Putamen (tissue), 1 donor: ENCODE measurements at places on chromosomes 13 and 19.

DNA sequence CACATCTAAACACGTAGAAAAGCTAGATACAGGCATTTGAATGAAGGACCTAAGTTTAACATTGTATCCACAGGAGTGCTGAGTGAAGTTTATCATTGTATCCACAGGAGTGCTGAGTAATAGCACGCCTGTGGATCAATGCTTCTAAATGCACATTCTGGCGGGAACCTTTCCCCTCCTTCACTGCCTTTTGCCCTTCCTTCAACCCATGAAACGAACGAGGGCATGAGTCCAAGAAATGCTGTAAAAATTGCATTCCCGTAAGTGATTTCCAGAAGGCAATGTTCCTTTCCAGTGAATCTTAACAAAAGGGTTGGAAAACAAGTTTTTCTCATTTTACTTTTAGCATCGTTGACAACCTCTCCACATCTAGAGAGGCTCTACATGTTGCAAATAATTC, 88.1 kb downstream of the ZDHHC20 start:
- DNase-seq: no peak

DNA sequence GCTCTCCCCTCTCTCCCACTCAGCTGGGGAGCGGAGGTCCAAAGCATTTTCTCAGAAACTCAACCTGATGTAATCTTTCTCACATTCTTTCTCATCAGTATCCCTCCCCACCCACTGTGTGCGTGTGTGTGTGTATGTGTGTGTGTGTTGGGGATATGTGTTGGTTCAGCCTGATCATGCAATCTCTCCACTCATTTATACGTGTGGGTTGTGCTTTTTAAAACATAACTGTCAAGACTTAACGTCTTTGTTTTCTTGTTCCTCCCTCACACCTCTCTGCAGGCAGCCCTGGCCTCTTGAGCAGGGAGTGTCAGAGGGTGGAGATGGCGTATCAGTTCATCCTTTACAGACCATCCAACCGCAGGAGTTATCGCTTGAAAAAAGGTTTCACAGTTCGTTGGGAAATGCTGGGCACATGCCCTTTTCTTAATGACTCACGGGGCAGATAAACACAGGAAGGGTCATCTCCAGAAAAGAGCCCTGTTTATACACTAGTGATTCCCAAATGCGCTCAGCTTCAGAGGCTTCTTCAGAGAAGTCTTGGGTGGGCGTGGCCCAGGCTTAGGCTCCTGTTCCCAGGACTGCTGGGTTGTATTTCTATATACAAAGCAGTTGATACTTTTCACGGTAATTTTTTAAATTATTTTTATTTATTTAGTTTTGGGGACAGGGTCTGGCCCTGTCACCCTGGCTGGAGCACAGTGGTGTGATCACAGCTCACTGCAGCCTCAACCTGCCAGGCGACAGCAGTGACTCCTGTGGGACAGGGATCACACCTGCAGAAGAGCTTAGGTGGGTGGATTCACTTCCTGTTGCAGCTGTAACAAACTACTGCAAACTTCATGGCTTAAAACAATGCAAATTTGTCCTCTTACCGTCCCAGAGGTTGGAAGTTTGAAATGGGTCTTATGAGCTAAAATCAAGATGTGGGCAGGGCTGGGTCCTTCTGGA, 60.3 kb downstream of the CCDC70 start:
- no peak for DNase-seq

- DNase-seq: no peak
Observed at GRCh38 chr19:1811472-1811894, 593 bp downstream of the ATP8B3 start.

GRCh38 chr19:12578641-12579040, 27.4 kb upstream of the ZNF564 start:
- DNase-seq: no peak

GRCh38 chr13:55669051-55669450, 1471.7 kb upstream of the PRR20A start:
- no peak for DNase-seq

DNA sequence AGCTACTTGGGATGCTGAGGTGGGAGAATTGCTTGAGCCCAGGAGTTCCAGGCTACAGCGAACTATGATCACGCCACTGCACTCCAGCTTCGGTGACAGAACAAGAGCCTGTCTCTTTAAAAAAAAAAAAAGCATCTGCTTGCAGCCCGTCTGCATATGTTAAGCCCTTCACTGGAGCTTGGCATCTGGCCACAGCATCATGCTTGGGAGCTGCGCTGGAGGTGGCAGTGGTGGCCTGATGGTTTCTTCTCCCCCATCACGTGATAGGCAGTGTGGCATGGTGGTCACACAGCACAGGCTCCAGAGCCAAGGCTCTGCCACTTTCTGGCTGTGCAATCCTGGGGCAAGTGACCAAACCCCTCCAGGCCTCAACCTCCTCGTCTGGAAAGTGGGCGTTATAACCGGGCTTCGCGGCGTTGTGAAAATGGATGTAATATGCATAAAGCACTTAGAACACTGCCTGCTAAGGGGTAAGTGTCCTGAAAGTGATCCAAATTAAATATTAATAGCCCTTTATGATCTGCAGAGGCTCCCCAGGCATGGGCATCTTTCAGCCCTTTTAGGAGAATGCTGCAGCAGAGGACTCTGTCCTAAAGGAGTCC, 24.4 kb downstream of the MARK4 start:
- no peak for DNase-seq

- no peak for DNase-seq
Observed at GRCh38 chr13:48142436-48142835, 47.5 kb upstream of the MED4 start.

- DNase-seq: no peak
Observed at GRCh38 chr13:51283371-51283770, 56.1 kb upstream of the SERPINE3 start.

- no peak for DNase-seq
Observed at GRCh38 chr13:30654430-30654829, 36.7 kb downstream of the USPL1 start.

DNA sequence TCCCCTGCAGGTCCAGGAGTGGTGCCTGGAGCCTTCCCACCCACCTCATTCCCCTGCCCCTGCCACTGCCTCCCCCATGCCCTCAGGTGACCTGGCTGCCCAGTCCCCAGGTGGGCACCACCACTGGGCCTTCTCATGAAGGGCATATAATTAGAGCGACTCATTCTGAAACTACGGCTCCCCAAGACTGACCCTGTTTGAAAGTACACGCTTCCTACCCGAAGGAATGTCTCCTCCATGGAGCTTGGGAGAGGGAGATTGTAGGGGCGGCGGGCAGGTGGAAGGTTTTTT, 52.6 kb downstream of the GPR12 start:
- DNase-seq: no peak

GRCh38 chr13:84741253-84741652, 859.0 kb upstream of the SLITRK1 start:
- no peak for DNase-seq

GRCh38 chr13:76293346-76293745, 592.9 kb downstream of the KCTD12 start:
- no peak for DNase-seq

- no peak for DNase-seq
Observed at GRCh38 chr13:42660333-42660965, 86.5 kb downstream of the TNFSF11 start.

- DNase-seq: no peak
Observed at GRCh38 chr13:110334256-110334655, 27.2 kb downstream of the COL4A2 start.

GRCh38 chr13:37106642-37107041, 1.2 kb upstream of the CSNK1A1L start:
- no peak for DNase-seq

DNA sequence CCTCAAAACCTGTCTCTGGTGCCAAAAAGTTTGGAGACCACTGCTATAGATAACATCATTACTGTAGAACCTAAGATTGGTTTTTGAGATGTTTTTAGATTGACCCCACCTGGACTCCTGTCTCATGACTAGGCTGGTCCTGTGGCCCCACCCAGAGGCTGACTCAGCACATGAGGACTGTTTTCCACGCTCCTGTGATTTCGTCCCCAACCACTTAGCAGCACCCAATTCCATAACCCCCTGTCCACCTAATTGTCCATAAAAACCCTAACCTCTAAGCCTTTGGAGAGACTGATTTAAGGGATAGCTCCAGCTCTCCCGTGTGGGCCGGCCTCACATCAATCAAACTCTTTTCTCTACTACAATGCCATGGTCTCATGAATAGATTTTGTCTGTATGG, 25.6 kb upstream of the GAS6 start:
- DNase-seq: no peak

DNA sequence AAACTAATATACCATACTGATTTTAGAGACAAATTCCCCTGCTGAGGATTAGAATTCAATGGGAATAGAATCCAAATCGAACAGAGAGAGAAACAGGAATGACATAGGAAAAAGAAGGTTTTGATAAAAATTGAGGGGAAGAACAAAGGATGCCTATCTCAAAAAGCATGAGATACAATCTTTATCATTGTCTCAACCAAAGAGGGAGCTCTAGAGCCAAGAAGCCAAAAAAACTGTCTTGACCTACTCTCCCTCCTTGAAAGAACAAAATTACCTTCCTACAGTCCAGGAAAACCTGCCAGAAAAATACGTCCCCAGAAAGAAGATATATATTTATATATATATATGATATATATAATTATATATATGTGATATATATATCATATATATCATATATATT, 39.2 kb upstream of the MIR17HG start:
- no peak for DNase-seq

DNA sequence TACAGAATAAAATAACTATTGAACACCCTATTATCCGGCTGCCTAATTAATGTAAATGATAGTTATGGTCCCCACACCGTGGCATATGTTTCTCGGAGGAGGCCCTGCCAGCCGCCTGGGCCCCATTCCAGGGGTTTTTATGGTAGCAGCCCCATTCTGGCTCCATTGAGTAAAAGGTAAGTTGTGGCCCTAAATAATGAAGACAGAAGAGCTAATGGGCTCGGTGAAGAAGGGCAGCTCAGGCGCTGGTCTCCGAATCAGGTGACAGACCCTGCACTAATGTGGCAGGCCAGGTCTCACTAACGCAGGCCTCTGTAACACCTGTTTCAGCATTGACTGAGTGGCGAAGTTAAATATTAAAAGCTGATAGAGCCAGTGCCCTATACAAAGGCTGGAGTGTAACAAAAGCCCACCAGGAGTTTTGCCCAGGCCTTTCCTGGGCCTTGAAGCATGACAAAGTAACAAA, 19.1 kb downstream of the POP4 start:
- no peak for DNase-seq

DNA sequence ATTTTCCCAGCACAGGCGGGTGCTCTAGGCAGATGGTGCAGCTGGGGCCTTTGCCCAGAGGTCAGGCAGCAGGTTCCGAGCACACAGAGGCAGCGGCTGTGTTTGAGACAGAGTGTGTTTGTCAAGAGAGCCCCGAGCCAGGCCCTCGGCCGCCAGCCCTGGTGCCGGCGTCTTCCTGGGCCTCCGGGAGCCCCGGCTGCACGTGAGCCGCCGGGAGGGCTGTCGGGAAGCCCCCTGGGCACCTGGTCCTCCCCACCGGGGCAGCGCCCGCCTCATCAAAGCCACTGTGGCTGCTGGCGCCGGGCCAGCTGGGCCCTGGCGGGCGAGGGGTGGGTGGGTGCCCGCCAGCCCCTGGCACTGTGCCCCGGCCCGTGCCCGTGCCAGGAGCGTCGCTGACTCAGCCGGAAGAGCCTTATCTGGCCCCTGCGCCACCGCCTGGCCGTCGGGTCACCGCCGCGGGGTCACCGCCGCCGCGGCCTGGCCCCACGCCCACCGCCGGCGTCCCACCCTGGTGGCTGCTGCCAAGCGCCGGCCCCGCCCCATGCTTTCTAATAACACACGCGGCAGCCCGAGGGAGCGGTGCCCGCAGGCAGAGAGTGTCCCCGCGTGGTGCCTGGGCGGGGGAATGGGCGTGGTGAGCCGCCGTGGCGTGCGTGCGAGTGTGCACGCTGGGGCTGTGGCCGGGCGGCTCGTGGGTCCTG, 14.9 kb downstream of the ARID3A start:
- DNase-seq: peak; percentile 70

- no peak for DNase-seq
Observed at GRCh38 chr13:97849305-97849704, 104.2 kb upstream of the IPO5 start.

DNA sequence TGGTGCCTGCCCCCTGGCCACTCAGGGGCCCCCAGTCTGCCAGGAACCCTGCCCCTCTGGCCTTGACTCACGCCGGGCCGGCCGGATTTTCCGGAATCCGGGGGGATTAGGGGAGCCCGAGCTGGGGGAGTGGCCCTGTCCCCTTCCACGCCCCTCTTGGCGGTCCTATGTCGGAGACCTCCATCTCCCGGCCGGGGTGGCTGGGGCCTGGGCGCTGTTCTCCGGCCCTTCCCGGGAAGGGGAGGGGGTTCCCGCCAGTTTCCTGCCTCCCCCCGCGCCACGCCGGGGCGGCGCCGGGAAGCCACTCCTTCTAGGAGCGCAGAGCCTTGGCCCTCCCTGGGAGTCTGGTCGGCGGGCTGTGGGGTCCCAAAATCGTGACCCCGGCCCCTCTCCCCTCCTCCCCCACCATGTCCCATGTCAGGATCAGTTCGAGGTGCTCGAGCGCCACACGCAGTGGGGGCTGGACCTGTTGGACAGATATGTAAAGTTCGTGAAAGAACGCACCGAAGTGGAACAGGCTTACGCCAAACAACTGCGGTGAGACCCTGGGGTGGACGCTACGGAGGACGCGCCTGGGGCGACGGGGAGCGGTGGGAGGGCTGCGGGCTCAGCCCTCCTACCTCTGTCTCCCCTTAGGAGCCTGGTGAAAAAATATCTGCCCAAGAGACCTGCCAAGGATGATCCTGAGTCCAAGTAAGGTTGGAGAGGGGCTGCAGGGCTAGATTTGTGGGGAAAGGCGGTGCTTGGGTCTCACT, 1.3 kb downstream of the TRIP10 start:
- DNase-seq: no peak

DNA sequence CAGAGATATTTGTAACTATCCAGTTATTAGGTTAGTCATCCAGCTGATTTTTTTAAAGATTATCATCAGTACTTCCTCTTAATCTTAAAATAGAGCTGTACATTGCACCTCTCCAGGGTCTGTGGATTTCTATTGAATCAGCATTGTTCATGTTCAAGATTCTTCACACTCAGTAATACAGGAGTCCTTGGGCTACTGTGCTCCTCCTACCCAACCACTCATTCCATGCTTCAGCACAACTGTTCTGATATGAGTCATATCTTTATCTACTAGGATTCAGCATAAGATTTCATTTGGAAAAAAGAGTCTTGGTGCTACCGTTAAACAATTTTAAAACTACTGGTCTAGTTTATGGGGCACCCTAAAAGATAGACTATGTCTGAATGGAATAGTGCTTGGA, 357.8 kb downstream of the DCT start:
- no peak for DNase-seq

DNA sequence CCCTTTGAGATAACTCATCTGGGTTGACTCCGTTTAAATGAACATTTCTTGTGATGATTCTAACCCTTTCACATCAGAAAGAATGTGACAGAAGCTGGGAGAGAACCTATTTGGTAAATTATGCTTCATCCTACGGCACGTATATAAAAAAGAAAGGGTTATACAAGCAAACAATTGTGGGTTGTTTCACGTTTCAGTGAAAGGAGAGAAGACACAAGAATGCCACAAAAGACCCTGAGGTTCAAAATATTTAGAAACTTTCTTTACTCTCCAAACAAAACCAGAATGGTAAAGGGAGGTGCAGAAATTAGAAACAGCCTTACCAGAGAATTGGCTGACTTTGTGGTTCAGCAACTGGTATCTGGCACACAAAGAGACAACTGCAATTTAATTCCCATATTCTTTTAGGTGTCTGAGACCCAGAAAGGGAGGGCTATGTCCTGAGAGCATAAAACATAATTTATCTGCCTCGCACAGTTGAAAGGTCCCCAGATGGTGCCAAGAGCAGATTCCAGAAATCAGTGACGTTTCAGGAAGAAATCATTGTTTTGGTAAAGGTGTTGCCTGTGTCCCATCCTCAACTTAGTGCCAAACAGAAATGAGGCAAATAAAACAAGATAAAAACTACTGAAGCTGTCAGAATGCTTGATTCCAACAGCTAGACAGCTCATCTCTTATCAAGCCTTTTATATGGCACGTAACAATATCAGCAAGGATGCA, 361.4 kb downstream of the EFNB2 start:
- DNase-seq: no peak
